ENCODE measurements at places on chromosomes 3 and 15. TPM values are rescaled to one million over a fixed set of nuclear protein-coding genes. Genes with fewer than 3 reads are reported as not detected.
A peak's percentile ranks its signal among the peaks of the same experiment; 100 is the strongest.

DNA sequence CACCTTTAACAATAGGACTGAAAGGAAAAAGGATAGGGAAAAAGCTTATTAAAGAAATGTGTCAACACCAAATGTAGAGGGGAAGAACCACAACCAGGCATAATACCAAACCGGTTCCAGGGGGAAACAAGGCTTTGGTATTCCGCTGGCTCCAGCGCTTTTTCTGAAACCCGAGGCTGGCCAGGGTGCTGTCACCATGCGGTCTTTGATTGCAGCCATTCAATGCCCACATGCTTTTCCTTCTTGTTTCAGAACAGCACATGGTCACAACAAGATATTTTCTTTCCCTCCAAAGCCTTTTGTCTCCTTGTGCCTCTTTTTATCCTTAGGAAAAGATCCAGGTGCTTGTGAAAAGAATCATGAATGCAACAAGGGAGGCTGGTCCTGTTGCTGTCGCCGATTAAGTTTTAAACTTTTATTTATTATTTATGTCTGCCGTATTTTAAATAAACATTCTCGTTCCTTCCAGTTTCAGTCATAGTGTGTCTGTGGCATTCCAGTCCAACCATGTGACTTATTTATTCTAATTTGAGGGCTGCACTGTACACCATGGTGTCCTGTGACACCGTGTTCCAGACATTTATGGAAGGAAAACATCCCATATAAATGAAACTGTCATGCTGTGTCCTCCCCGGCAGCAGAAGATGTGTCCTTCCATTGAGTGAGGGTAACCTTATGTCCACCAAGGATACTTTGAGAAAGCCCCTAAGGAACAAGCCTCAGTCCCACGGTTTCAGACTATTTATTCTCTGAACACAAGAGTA is 41.1 kb downstream of the CCK start:
- no peak for DNase-seq

- DNase-seq: no peak
Measured at GRCh38 chr3:178518660-178519396, 17.4 kb upstream of the KCNMB2 start.

DNA sequence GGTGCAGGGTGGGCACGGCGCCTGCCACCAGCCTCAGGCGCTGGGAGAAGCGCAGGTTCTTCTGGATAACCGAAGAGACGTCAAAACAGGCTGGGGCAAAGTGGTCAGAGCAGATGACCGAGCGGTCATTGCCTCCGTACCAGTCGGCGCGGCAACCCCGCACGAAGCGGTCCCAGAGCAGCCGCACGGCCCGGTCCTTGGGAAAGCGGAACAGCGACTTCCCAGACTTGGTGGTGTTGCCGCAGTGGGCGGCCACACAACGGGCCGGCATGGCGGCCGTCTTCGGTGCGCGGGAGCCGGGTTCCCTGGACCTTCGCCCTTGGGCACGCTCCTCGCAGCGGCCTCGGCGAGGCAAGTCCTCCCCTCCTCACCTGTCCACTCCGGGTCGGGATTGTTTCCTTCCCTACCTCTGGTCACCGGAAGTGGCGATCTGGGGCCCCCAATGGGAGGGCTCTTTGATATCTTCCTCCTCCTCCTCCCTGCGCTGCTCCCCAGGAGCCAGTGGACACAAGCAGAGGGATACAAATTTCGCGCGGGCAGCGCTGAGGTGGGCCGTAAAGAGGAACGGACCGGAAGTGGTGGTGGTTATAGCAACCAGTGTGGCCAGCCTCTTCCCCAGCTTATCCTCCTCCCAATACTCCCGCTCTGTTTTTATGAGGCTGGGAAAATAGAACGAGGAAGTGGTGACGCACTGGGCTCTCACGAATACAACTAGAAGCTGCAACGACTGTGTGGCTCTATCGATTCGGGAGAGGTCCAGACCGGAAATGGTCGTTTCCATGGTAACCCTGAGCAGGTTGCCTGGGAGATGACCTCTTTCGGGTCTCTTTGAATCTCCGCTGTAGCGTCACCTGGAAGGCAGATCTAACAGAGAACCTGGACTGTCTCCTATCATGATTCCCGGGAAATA is at the start of the genes LRRC49 and THAP10:
Gene LRRC49 (plus strand): TSS at position 825 of the 910 bp plus-strand sequence. CDS start 69 bp downstream, at position 894.
Gene THAP10 (minus strand): TSS at position 432 of the 910 bp plus-strand sequence. CDS start 161 bp downstream, at position 271.
- DNase-seq: peak; percentile 87

GRCh38 chr3:3594986-3595385 is 204.2 kb upstream of the LRRN1 start:
- DNase-seq: no peak

- no peak for DNase-seq
Measured at GRCh38 chr3:72145506-72146380, 360.8 kb upstream of the PROK2 start.

DNA sequence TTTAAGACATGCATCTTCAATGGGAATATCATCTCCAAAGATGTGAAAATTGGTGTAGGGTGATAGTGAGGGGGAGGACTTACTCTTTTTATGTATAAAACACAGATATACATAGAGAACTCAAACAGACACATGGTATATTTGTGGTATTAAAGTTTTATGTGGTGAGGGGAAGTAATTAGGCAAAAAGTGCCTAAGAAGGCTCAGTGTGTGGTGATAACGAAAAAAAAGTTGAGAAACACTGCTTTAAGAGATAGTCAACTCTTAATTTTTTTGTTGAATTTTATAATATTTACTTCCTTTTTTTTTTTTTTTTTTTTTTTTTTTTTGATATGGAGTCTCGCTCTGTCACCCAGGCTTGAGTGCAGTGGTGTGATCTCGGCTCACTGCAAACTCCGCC is 174.2 kb upstream of the FRMD4B start:
- DNase-seq: no peak

DNA sequence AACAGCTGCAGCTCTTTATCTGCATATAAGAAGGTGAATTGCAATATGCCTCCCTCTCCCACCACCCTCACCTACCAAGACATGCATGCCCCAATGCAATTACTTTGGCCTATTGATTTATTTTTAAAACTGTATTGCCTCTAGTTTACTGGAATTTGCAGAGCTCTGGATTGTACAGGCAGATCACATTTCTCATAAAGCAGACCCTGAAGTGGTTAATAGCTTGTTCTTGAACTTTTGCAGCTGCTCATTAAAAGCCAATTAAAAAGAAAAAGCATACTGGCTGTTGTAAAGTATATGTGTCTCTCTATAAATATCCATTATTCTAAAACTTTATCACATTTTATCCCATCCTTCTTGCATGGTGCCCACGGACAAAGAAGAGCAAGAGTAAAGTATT is 221.5 kb upstream of the TOPAZ1 start:
- DNase-seq: no peak

TUSC7 gene
- total RNA-seq: not detected

CAND2 gene
- 20.1 TPM for total RNA-seq

DNA sequence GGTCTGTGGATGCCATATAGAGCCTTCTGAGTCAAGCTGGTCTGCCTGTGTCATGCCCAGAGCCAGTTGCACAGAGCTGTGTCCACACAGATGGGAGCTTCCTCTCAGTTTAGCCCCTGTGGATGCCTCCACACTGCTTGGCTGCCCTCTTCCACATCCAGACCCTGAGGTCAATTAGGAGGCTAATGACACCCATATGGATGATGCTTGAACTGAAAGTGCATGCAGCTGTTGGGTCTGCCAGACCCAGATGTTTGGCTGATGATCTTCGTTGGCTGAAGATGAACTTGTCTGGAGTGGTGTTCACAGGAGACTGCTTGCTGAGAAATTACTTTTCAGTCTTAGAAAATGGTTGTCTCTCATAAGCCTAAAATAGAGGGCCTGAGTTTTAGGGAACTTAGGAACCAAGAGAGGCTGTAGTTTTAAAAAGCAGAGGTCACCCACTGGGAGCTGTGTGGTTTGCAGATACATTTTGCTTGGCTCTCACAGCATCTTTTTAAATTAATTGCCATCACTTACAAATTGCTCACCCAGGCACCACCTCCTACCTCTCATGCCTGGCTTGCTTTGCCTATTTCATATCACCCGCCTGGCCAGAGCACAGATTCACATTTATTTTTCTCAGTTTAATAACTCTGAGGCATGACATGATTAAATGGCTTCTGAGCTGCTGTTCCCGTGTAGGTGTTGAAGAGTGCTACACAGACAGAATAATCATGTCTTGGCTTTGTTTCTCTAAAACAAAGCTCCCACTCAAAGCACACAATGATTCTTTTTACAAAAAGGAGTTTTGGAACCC is 176.1 kb downstream of the MINAR1 start:
- DNase-seq: no peak

GRCh38 chr3:31010491-31010890 is 116.0 kb upstream of the GADL1 start:
- no peak for DNase-seq

DNA sequence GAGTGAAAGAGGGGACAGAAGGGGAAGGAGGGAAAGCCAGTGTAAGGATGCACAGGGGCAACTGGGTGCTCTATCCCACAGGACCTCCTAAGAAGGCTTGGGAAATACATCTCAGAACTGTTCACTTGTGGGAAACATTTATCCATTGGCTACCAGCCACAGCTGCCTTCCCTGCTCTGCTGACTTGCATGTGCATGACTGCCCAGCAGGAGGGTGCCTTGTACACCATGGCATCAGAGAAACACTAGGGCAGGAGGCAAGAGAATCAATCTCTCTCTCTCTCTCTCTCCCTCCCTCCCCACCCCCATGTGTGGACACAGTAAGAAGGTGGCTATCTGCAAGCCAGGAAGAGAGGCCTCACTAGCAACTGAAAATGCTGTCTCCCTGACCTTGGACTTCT is 62.9 kb upstream of the ZBTB38 start:
- DNase-seq: no peak

DNA sequence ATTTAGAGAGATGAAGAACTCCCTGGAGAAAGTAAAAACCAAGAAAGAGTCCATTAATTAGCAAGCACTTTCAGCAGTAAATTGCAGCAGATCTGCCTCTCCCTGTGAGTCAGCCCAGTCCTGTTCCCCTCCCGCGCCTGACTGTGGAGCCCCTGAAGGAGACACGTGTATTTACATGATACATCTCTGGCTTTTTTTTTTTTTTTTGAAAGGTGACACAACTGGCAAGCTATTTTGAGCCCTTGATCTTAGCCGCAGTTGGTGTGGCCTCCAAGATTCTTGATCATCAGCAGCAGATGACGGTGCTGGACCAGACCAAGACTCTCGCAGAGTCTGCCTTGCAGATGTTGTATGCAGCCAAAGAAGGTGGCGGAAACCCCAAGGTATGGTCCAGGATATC is 271.8 kb upstream of the TPM1 start:
- DNase-seq: no peak

- no peak for DNase-seq
Measured at GRCh38 chr15:89783111-89783860, 7.2 kb downstream of the MESP2 start.

DNA sequence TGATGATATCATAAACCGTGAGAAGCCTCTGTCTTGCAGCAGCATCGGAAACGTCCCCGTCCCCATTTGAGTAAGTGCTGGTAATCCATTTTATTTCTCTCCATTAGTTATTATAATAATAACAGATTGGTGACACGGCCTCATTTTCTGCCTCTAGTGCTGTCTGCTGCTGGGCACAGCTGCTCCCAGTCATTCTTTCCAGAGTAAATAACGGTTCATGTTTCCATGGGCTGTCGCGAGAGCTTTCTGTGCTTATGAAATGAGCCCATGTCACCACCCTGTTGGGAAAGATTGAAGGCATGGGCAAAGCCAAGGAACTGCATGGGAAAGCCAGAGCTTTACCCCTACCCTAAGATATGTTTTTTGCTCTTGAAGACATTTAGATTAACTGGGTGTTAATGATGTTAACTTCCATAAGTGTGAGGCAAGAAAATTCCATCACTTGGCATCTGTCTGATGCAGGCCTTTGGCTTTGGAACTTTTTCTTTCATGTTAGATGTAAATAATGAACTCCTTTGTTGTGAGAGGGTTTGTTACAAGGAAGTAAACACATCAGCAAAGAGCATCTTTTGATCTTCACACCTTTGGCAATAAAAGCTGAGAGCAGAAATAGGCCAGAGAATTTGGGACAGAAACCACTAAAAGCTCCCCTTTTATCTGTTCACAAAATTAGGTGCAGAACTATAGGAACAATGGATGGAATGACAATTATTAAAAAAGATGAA is 141.8 kb downstream of the FILIP1L start:
- no peak for DNase-seq

DNA sequence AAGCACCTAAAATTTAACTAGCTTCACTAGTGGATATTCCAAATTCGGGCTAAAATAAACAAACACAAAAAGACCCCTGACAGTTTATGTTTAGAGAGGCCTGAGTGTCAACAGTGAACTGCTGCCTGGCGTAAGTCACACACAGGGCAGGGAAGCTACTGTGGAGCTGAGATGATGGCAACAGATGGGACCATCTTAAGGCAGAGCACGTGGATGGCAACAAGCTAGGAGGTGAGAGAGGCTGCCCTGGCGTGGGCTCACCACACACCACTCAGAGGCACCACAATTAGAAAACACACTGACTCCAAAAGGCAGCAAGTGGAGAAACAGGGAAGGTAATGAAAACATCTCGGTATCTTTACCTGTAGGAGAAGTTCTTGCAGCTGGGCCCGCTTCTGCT is 93.3 kb downstream of the ATP1B3 start:
- DNase-seq: no peak

Data from tibial nerve (tissue), 4 donors.